ENCODE measurements at places on chromosomes 3 and 15. TPM values are rescaled to one million over a fixed set of nuclear protein-coding genes. Genes with fewer than 3 reads are reported as not detected.

The HTR3C gene
- not detected for total RNA-seq

The TICRR gene
- 1.4 TPM for total RNA-seq

The SCAANT1 gene
- not detected for total RNA-seq

The PPARG gene
- 27.4 TPM for total RNA-seq

- DNase-seq = no peak
- H3K27me3 ChIP-seq = no peaks in the 10 kb centered on the region
- H3K36me3 ChIP-seq = no peaks in the 10 kb centered on the region
- no peak overlapping the region for H3K4me3 ChIP-seq
Measured at GRCh38 chr3:61724183-61724582, 162.8 kb downstream of the PTPRG start.

- H3K4me3 ChIP-seq = no peak overlapping the region
- H3K27me3 ChIP-seq = no peaks in the 10 kb centered on the region
- no peaks in the 10 kb centered on the region for H3K36me3 ChIP-seq
- no peak overlapping the region for H3K27ac ChIP-seq
- no peaks in the 10 kb centered on the region for H3K4me1 ChIP-seq
Measured at GRCh38 chr3:111434941-111435622, 106.9 kb upstream of the CD96 start.

- no peaks in the 10 kb centered on the region for H3K27me3 ChIP-seq
- H3K27ac ChIP-seq = no peak overlapping the region
- H3K4me3 ChIP-seq = no peak overlapping the region
- no peaks in the 10 kb centered on the region for H3K4me1 ChIP-seq
- no peak for DNase-seq
Measured at GRCh38 chr3:123540285-123540684, 44.6 kb downstream of the HACD2 start.

Measured in spleen (tissue), 13 donors.